ENCODE measurements at places on chromosomes 7 and 10.

- no peak for DNase-seq
Measured at GRCh38 chr7:71976645-71977044, 435.5 kb downstream of the CALN1 start.

DNA sequence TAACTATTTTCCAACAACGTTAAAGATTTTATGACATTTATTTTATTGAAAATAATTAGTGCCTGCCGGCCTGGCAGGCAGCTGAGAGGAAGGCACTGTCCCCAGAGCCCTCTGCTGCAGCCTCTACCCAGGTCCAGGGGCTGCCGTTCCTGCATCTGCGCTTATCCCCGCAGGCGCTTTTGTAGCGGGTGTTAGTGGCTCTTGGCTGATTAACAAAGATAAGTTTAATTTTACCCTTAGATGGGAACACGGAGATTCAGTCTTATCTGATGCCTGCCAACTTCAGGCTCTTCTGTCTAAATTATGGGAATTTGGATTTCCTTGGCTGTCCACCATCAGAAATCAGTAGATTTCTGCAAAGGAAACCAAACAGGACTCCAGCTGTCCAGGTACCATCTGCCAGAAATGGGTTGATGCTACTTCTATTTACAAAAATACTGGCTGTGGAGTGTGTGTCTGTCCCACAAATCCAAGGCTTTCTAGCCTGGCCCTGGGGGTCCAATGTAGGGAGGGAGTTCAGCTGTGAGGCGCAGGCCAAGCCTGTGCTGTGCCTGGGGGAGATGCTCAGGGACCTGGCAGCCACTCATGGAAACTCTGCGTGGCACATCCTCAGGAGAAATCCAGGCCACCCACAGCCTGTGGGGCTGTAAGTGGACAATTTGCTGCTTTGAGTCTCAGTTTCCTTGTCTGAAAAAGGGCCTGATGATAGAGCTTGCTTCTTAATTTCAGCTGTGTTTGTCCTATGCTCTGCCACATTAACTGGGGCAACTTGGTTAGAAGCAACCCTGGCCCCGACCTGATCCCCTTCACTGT, 62.0 kb upstream of the IGFBP3 start:
- no peak for DNase-seq

DNA sequence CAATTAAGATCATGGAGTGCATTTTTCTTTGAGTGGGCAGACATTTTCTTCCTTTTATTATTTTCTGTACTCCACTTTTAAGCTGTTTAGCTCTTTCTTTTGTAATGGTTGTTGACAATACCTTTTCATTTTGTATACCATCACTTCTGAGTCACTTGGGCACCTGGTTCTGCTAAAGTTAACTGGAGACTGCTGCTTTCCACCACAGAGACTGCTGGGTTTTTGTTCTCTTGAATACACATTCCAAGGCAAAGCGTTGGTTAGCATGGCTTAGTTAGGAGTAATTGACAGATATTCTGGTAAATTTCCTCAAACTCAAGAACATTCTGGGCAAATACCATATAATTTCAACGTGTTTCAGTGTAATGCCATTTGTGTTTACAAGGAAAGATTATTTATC, 541.9 kb upstream of the CELF2 start:
- DNase-seq = no peak

- no peak for DNase-seq
Measured at GRCh38 chr7:46685051-46685450, 764.0 kb upstream of the IGFBP3 start.

DNA sequence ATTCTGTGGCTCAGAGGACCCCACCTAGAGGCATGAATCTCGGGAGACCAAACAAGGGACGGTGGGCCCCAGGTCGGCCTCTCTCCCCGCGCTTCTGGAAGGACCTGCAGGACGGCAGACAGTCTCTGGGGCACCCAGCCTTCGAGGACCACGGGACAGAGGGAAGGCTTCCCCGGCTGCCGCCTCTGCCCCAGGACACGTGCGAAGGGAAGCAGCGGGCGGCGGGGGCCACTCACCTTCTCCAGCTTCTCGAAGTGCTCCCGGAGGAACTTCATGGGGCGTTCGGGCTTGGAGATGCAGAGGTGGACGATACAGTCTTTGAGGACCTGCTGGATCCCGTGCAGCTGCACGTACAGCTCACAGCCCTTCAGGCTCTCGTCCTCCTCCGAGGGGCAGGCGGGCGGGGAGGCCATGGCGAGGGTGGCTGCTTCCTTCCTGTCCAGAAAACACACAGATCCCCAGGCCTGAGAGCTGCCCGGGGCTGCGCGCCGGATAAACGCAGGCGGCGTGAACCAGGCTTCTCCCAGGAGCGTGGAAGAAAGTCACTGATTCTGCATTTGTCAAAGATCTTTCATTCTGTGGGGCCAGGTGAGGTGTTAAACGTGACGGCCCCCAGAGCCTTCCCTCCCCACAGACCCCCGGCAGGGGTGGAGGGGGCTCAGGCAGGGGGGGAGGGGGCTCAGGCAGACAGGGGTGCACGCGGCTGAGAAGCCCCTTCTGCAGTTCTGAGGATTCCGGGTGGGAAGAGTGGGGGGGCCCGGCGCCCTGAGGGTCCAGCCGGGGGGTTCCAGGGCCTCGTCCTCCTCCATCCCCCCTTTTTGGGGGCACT, 15.2 kb upstream of the DNAAF5 start:
- no peak for DNase-seq

GRCh38 chr7:83468251-83468739, 180.6 kb downstream of the SEMA3E start:
- DNase-seq = no peak

- no peak for DNase-seq
Measured at GRCh38 chr10:33820531-33820930, 486.1 kb upstream of the NRP1 start.

DNA sequence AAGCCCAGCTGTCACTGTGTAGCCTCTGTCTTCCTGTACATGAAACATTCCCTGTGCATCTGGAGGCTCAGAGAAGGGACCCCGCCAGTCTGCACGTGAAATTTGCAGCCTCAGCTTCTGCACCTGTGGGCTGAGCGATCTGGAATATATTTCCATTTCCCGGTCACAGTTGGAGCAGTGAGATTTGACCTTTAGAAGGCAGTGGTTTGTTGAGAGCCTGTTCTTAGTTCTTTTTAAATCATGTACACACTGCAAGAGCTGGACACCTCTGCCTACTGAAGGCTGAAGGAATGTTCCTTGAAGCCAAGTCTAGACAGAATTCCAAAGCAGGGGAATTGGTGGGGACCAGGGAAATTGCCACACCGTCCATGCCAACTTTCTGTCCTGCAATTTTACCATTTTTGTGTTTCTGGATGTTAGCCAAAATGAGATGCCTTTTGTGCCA, 706.6 kb downstream of the INHBA start:
- no peak for DNase-seq

DNA sequence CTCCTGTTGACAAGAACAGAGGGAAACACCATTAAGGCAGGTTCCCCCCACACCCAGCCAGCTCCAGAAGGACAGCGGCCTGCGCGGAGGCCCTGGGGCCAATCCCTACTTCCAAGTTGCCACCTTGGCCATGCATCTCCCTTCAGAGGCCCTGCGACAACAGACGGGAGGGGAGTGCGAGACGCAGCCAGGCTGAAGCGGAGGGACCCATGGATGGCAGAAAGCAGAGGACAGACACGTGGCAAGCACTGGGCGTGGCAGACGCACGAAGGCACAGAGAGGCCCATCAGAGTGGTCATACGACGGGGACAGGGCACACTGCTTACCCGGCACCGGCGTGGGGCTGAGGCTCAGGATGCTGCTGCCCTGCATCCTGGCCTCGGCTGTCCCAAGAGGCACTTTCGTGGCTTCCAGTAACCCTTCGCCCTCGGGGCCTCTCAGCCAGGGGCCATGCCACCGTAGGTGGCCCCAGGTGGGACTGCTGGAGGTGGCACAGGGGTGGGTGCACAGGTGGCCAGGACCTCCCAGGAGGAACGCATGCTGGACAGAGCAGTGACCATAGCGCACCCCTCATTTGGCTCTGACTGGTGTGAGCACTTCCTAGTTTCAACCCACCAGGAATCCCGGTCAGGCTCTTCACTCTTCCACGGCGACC, 11.4 kb downstream of the CXCL12 start:
- DNase-seq = no peak

DNA sequence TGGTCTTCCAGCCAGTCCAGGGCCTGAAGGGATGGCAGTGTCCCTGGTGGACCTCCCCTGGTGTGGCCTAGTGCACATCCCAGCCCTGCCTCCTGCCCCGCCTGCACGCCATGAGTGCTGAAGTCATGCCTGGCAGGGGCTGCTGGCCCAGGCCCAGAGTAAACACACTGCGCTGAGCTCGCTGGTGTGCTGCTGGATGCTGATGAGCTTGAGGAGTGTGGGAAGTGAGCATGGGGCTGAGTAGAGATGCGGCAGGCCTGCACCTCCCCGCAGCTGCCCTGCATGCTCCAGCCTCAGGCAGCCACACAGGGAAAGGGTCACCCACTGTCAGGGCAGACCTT, 43.2 kb downstream of the HTRA1 start:
- no peak for DNase-seq

DNA sequence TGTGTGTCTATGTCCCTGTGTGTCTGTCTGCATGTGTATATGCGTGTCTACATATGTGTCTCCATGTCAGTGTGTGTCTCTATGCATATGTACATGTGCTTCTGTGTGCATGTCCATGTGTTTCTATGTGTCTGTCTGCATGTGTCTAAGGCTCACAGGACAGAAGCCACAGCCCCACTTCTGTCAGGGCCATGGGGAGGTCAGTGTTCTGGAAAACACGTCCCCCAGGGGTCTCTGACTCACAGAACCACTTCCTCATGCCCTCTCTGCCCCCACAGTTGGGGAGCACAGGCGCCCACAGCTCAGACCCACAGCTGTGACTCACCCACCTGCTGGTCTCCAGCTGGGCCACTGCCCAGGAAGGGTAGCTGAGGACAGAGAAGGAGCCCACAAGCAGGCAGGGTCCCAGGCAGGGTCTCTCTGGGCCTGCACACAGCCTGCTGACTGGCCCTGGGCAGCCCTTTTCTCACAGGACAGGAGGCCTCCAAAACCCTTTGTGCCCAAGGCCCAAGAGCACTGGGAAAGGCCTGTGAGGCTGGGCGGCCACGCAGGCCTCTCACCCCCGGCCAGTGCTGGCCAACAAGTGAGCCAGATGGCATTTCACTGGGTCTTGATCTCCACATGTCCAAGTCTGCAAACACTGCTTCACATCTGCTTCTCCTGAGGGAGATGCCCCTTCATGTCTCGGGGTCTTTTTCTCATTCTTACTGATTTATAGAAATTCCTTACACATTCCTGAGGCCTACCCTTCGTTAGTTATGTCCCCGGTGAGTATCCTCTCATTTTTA, 102.9 kb upstream of the FAM20C start:
- no peak for DNase-seq

DNA sequence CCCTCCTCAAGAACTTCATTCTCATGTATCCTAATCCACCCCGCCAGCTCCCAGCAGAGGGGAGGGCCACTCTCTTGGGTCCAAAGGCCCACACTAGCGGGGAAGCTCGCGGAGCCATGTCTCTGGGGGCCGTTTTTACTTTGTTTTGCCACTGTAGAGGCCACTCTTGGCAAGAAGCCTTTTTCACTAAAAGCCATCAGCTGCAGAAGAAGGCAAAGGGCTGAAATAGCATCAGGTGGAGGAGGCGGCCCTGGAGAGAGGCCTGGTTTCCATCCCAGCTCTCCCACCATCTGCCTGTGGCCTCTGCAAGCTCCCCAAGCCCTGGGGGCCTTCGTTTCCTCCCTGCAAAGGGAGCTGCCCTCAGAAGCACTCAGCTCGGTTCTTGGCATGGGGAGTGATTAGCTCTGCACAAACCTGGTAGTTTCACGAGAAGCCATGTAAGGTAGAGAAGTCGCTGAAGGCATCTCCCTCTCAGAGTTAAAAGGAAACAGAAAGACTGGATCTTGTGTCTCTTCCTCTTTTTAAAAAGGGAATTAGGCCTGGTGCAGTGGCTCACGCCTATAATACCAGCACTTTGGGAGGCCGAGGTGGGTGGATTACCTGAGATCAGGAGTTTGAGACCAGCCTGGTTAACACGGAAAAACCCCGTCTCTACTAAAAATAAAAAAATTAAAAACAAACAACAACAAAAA, 70.3 kb downstream of the PARP12 start:
- DNase-seq = no peak

DNA sequence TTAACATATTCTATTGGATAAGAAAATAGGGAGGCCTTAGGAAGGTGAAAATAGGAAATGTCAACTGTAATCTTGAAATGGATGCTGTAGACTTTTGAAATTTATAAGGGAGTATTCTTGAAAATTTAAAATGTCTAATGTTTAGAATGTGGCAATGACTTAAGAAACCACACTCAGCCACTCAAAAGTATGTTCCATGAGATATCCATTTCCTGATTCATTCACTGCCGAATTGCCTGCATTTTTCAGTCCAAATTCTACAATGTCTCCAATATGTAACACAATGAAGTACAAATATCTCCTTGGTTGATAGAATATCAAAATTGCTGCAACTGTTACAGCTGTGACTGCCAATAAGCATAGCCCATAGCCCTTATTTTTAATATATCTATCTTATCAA, 25.9 kb downstream of the PRKG1 start:
- DNase-seq = no peak

DNA sequence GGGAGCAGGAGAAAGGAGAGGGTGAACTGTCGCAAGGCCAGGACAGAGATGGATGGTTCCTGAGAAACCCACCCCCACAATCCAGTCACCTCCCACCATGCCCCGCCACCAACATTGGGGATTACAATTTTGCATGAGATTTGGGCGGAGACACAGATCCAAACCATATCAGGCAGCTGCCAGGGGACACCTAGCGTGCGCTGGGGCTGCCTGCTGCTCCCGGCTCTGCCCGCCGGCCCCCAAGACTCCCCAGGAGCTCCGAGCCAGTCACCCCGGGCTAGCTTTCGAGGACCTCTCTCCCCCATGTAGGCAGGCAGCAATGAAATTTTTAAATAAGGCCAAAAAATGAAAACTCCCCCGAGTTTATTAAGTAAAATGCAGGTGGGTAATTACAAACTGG, 111.7 kb downstream of the UNCX start:
- no peak for DNase-seq

- no peak for DNase-seq
Measured at GRCh38 chr7:42227936-42228591, 8.9 kb downstream of the GLI3 start.

DNA sequence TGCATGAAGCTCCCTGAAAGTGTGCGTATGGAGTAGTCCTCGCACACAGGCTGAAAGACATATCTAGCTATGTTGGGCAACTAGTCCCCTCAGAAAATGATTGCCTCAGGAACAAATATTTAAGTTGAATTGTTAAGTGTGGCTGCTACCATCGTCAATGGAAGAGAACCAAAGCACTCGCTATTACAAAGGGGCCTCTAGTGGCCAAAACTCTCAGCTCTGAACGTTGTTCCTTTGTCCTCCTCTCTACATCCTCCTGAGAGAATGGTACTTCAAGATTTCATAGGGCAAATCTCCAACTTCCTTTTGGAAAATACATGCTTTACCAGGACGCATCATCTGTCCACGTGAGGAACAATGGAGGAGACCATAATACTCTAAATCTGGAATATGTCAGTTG, 209.9 kb downstream of the NRG3 start:
- DNase-seq = no peak

GRCh38 chr10:86410542-86411124, 44.0 kb upstream of the GRID1 start:
- DNase-seq = no peak

Data from activated T-helper 1 cell treated with anti-CD3 and anti-CD28 coated beads, Interleukin-2, amount 50 U/mL, for 16 hours (primary cell).